ENCODE measurements at places on chromosomes 11 and 22. TPM values are rescaled to one million over a fixed set of nuclear protein-coding genes. Genes with fewer than 3 reads are reported as not detected.

Gene SMIM35
- not detected for total RNA-seq

Gene C11orf91
- total RNA-seq, result not detected

GRCh38 chr11:119363851-119364590 is 17.5 kb downstream of the USP2 start:
- DNase-seq, result peak; percentile 85

DNA sequence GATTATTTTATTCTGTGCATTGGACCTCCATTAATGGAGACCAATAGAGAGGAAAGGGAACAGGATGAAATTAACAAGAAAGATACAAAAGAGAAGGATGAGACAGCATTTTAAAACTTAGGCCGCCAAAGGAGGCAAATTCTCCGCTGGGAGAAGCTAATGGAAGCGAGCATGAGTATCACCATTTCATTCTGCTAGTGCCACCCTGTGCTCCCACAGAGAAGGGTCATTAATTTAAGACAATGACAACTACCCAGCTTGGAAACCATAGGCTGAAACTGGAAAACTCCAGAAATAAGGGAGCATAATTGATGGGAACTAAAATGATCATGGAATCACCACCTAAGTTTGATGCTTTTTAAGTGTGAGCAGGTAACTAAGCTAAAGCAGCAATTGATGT is 69.2 kb downstream of the SLC36A4 start:
- DNase-seq, result no peak

Gene RNF26
- total RNA-seq, result 17.5 TPM

Gene OR4A16
- not detected for total RNA-seq

Gene ARHGAP8
- total RNA-seq, result 63.4 TPM

Gene OVOL1
- 8.6 TPM for total RNA-seq

DNA sequence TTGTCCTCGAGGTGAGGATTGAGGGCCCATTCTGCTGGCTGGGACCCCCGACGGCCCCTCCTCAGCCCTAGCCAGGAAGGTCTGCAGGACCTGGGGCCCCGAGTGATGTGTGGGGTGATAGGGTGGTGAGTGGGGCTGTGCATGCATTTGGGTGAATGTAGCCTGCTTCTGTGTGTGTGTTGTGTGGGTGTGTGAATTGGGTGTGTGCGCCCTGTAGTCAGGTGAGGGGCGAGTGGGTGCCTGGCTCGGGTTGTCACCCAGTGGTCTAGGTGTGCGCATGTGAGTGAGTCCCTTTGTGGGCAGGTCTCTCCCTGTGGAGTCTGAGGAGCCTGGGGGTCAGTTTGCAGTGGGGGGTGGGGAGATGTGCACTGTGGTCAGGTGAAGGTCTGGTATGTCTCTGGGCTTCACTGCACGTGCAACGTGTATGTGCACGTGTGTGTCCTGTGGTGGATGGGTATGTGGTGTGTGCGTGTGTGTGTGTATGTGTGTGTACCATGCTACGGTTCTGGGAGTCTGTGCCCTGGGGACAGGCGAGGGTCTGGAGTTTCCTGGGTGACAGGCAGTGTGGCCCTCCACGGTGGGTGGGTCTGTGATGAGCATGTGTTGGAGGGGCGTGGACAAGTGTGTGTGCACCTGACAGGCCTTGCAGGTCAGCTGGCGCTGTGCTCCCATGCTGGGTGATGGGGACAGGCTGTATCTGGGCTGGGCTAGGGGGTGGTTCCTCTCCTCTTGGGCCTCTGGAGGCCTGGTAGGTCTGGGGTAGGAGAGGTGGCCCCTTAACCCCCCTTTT is 1.0 kb downstream of the TMEM151A start:
- no peak for DNase-seq

DNA sequence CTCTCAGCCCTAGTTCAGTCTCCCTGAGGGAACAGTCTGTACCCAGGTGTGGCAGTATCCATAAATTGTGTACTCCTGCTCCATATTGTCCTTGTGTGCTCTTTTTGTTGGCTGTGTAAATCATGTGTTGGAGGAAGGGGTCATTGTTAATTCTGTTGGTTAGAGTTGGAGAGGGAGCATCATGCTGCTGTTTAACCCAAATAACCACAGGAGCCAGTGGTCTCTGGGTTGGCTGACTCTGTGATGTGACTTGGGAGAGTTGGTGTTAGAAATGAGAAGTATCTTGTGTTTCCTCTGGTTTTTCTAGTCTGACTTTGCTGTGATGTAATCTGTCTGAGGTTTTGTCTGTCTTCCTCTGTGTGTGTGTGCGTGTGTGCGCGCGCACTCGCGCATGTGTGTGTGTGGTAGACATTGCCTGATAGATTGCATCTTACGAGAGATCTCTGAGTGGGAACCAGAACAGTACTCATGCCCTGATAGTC is 30.5 kb downstream of the CTNND1 start:
- DNase-seq, result peak; percentile 80

DNA sequence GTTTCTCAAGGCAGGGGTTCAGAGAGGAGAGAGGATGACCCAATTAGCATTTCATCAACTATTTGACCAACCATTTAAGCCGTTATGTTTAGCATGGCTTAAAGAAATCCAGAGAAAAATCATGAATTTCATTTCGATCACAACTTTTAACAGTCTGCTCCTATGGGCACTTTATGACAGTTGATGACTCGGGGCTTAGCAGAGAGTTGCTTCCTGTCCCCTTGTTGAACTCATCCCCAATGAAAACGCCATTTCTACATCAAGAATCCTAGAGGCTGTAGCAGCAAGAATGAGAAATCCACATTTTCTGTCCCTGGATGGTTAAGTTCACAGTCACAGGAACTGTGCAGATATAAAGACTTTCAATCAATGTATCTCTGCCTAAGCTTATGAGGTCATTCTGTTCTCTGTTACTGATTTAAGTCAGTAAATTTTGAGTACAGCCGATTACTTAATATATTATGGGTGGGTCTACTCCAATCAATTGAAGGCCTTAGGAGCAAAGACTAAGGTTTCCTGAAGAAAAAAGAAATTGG is 81.1 kb downstream of the BDNF start:
- DNase-seq, result no peak

DNA sequence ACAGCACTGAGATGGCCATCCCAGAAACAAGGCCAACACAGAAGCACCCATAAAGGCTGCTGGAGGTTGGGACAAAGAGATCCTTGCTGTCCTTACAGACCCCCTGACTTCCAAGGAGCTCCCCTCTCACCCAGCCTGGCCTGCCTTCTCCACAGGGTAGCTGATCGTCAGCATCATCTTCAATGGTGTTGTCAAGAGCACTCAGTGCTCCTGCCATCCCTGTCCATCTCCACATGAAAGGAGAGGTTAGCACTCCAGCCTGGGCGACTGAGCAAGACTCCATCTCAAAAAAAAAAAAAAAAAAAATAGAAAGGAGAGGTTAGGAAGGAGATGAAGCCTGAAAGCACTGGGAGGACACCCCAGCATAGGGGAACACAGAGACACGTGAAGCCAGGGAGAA is 2.1 kb upstream of the POU2AF3 start:
- no peak for DNase-seq

Gene DCHS1
- total RNA-seq, result 22.0 TPM

DNA sequence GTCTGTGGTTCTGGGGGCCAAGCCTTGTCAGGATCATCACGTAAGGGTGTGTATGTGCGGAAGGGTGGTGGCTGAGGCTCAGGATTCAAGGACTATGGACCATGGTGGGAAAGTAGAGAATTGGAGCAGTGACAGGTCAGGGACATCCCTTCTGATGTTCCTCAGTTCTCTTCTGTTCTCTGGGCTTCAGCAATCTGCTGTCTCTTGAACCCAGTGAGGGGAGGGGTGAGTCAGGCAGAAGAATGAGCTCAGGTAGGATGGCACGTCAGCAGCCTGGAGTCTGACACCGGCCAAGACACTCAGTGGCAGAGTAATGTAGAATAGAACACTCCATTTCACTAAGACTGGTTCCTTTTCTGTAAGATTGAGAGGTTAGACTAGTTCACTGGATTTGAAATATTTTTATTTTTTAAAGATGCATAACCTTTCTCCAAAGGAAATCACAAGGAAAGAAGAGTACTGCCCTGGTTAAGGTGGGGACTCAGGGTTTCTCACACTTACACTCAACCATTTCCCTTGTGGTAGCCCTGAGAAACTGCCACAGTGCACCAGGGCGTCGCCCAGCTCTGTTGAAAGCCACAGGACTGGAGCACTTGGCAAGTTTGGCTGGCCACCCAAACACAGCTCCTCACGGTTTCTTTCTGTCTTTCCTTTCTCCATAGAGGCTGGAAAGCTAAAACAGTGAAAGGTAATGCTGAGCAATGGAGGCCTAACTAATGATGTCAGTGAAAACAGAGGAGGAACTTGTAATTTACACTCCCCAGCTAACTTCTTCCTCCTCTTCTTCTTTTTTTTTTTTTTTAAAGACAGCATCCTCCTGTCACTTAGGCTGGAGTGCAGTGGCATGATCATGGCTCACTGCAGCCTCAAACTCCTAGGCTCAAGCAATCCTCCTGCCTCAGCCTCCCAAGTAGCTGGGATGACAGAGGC is 23.1 kb upstream of the MICAL2 start:
- DNase-seq, result no peak

DNA sequence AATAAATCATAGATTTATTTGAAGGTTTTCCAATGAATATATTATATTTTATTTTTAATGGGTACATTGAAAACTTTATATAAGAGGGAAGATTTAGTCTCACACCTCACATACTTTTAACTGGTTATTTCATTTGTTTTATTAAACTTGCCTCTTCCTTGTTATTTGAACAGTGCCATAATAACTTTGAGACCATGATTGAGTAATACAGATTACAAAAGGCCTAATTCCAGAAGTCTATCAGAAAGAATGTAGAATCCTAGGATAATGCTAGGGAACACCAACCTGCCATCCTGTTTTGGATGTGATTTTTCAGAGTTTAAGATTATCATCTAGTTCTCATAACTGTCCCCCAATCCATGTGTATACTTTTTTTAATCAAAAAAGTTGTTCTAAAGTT is 102.7 kb upstream of the BIRC3 start:
- DNase-seq, result no peak

Gene SYT8
- total RNA-seq, result 6.7 TPM

DNA sequence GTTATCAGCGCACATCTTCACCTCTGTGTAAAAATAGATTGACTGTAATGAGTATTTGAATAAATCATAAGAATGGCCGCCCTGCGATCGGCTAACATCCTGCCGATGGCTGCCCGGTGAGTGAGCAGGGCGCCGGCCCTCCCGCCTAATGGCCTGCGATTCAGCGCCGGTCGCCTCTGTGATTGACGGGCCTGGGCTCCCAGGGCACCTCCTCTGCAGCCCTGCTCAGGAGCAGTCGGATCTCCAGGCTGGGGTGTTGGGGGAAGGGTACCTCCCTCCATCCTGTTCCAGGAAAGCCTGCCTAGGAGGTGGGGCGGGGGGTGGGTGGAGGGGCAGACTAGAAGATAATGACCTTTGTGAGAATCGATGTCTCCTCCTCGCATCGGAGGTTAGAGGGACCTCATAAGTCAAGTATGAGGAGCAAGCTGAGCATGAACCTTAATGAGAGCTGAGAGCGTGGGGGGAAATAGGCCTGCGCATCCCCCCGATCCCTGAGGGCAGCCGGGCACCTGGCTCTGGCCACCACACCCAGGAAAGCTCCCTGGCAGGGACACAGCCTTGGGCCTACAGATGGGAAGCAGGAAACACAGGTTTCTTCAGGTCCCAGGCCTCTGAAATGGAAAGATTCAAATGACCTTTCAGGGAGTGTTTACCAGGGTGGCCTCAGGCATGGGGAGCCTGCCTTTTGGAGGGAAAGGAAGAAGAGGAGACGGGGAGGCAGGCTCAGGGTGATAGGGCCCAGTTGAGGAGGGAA is 71.7 kb downstream of the PKNOX2 start:
- DNase-seq, result no peak

DNA sequence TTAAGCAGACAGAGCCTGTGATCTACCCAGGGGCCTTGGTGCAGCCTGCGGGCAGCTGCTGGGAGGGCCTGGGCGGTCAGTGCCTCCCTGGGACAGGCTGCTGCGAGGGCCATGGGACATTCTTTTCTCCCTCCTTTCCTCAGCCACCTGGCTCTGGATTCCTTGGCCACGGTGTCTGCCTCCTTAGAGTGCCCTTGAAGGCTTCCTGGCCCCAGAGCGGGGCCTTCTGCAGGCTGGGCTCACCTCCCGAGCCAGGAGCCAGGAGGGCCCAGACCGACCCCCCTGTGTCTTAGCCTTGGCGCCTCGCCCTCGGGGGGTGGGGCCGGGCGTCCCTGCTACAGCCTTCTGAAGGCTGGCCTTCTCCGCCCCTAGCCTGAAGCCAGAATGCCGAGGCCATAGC is 231.2 kb downstream of the TBC1D22A start:
- DNase-seq, result peak; percentile 81

- no peak for DNase-seq
Observed at GRCh38 chr22:19896665-19897355, 42.1 kb upstream of the GNB1L start.

Gene GAB4
- not detected for total RNA-seq

DNA sequence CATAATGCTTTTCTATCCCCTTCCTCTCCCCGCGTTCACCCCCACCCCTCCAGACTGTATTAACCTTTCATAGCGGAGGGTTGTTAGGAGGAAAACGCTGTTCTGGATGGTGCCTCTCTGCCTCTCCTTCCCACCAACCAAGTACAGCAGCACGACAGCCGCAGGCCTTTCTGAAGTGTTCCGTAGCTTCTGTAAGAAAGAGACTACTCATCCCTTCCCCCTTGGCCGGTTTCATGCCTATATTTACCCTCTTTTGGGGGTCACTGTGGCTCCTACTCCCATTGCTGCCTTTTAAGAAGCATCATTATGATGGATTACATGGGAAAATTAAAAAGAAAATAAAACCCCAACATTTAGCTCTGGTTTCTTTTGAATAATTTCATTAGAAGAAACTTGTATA is 46.5 kb downstream of the ZBTB16 start:
- no peak for DNase-seq

GRCh38 chr11:1969035-1969434 is 21.9 kb downstream of the MRPL23 start:
- DNase-seq, result no peak

Gene CD248
- 66.9 TPM for total RNA-seq

GRCh38 chr11:73667891-73668290 is 21.5 kb downstream of the PLEKHB1 start:
- DNase-seq, result no peak

Gene THY1
- total RNA-seq, result 2.7 TPM

DNA sequence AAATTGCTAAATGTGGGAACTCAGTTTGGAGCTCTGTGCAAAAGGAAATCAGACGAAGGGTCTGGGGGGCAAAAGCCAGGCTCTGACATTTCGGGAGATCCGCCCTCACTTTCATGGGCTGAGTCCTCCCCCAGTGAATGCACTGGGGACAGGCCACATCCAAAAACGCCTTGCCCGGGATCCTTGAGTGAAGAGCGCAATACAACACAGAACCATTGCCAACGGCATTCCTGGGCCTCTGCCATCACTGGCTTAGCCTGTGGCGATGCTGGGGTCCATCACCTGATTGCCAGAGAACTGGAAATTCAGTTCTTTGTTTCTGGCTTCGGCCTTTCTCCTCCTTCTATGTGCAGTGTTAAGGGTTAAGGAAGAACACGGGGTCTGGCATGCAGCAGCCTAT is 297.9 kb downstream of the SHANK2 start:
- no peak for DNase-seq

- peak; percentile 28 for DNase-seq
Observed at GRCh38 chr11:88384669-88385005, 47.1 kb upstream of the CTSC start.

- DNase-seq, result no peak
Observed at GRCh38 chr11:79406376-79406775, 34.5 kb downstream of the TENM4 start.

Data from stomach (tissue), 19 donors.